Caki2 (cell line): ENCODE measurements at places on chromosomes 2 and 18. TPM values are rescaled to one million over a fixed set of nuclear protein-coding genes. Genes with fewer than 3 reads are reported as not detected.
A peak's percentile ranks its signal among the peaks of the same experiment; 100 is the strongest.

Gene MALL
- 49.4 and 61.6 TPM in 2 replicates for total RNA-seq

Gene CTLA4
- not detected in 2 replicates for total RNA-seq

Gene SLC16A14
- total RNA-seq: 5.5 and 7.9 TPM in 2 replicates

Gene POTEC
- total RNA-seq: not detected in 2 replicates

Gene TUBA3D
- total RNA-seq: not detected in 2 replicates

Gene FOXD4L1
- total RNA-seq: not detected in 2 replicates

Gene TET3
- 2.5 and 3.6 TPM in 2 replicates for total RNA-seq

DNA sequence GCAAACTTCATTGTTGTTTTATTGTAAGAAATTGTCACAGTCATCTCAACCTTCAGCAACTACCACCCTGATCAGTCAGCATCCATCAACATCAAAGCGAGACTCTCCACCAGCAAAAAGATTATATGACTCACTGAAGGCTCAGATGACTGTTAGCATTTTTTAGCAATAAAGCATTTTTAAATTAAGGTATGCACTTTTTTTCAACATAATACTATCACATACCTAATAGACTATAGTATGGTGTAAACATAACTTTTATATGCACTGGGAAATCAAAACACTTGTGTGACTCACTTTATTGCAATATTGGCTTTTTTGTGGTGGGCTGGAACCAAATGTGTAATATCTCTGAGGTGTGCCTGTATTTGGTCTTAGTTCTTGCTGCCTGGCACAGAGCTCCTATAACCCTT is 15.6 kb downstream of the SCN1A start:
- no peak for DNase-seq

GRCh38 chr2:151837926-151838325 is 9.7 kb upstream of the ARL5A start:
- DNase-seq: no peak

DNA sequence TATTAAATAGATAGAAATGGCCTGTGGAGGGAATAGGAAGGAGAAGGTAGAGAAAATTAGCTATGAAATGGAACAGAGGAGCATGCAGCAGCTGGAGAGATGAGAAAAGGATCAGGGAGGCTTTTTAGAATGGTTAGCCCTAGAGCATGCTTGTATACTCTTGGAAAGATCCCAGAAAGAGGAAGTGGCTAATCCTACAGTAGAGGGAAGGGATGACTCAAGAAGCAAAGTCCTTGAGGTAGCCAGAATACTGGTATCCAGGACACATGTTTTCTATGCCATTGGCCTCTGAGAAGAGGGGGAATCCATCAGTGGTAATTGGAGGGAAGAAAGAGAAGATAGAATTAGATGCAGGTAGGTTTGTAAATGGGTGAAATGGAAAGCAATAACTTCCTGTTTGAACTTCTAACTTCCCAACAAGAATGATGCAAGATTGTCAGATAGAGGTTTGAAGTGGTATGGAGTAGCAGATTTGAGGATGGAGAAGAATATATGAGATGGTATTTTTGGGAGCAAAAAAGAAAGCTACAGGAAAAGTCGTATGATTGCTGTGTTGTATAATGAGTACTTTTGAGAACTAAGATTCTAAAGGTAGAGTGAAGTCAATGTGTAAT is 17.1 kb upstream of the OSBPL6 start:
- DNase-seq: no peak

DNA sequence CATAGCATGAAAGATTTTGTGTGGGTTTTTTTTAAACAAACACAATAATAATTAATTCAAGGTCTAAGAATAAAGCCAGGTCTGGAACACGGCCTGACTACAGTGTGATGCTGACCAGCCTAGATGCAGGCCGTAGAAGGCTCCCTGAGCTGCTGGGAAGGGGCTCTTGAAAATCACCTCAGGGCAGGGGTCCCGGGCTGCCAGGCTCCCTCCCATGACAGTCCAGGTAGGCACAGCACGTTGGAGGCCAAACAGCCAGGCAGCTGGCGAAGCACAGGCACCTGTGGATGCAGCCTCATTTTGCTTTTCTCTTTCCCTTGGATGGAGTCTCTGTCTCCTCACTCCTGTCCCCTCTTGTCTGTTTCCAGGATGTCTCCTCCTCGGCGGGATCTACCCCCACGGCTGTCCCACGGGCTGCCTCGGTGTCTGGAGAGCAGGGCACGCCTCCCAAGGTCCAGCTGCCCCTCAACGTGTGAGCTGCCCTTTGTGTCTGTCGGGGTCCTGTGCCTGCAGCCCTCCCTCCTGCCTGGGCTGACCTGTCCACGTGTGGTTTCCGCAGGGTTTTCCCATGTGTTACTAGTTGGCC is 194.5 kb downstream of the SEPTIN10 start:
- DNase-seq: no peak

DNA sequence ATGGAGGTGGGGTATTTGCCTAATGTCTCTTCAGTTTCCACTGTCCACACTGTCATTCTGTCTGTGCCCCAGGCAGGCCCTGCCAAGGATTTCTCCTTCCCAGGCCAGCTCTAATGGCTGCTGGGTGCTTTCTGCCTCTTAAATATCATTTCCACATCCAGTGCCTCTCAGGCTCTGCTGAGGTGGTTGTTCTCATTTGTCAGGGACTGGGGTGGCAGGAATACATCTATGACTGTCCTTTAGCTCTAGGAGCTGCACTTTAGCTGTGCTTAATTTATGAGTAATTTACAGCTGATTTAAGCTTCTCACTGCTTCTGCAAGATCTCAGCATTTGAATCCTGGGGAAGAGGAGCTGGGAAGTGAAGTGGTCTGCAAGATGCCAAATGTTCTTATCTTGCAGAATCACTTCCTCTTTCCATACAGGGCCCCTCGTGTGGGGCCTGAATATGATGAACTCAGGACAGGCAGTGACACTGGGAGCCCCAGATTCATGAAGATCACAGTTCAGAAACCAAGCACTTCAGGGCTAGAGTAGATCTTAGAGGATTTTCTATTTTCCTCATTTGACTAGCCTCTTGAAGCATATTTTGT is 150.2 kb downstream of the FSHR start:
- no peak for DNase-seq

GRCh38 chr18:7414459-7414858 is 152.7 kb upstream of the PTPRM start:
- DNase-seq: no peak

DNA sequence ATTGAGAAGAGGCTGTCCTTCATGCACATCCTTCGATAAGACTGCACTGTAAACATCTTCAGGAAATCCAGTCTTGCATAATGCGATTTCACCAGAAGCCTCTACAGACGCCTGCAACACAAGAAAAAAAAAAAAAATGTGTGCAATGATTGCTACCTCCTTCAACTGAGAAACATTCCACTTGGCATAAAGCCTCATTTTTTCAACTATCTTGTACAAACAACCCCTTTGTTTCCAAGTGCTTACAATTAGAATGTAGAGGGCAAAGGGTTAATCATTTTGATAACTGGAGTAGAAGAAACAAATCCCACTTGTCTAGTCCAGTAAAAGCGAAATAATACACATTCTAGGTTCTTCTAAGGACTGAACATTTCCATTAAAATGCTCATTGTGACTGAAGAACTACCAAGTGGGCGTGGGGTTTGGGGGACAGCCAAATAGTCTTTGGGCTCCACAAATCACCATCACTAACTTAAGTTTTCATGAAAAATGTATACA is 29.2 kb downstream of the CDH2 start:
- DNase-seq: no peak

GRCh38 chr18:40523287-40523686 is 1431.7 kb upstream of the PIK3C3 start:
- DNase-seq: no peak

- no peak for DNase-seq
These were observed 266.2 kb downstream of the FIGN start for GRCh38 chr2:163469561-163469962.

- no peak for DNase-seq
These were observed 74.6 kb downstream of the DCDC2C start for GRCh38 chr2:3777966-3778365.

GRCh38 chr2:14960686-14961324 is 328.3 kb downstream of the LRATD1 start:
- DNase-seq: peak; percentile 41

DNA sequence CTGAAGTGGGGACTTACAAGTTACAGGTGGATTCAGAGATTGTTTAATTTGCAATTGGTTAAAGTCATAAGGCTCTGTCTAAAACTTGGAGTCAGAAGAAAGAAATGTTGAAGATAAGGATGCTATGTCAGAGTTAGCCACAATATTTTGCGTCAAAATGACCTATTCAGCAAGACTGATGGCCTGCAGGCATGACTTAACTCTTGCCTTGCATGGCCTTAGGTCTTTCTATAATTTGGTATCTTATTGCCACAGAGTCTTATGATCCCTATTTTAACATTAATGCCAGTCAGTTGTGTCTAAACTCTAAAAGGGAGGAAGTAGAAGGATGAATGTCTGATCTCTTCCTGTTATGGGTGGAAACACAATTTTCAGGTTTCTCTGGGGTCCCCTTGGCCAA is 5.2 kb upstream of the COMMD1 start:
- DNase-seq: no peak

- no peak for DNase-seq
These were observed 129.0 kb downstream of the LPIN1 start for GRCh38 chr2:11875481-11875880.

DNA sequence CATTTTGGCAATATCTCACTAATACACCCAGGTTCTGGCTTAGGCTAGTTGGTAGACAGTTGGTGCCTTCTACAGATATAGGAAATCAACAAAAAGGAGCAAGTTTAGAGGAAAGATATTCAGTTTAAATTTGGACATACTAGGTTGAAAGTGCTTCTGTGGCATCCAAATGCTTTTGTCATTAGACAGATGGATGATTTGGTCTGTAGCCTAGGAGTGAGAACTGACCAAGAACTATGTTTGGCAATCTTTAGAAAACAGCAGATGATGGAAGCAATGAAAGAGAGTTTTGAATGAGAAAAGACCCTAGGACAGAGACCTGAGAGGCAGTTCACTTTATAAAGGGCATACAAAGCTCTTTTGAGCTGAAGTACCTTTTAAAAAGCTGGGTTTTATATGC is 201.3 kb upstream of the FSHR start:
- DNase-seq: no peak

GRCh38 chr2:121356058-121356640 is 71.1 kb upstream of the TFCP2L1 start:
- DNase-seq: peak; percentile 44

GRCh38 chr18:79217979-79218604 is 148.9 kb downstream of the ATP9B start:
- no peak for DNase-seq
